ENCODE measurements at places on chromosomes 1 and 21. TPM values are rescaled to one million over a fixed set of nuclear protein-coding genes. Genes with fewer than 3 reads are reported as not detected.

SPATA17 gene
- total RNA-seq = not detected

C1orf226 gene
- not detected for total RNA-seq

EYA3 gene
- 31.7 TPM for total RNA-seq

SEC16B gene
- total RNA-seq = 0.10 TPM

MCL1 gene
- 219 TPM for total RNA-seq

EPS8L3 gene
- total RNA-seq = not detected

CLEC20A gene
- 4.7 TPM for total RNA-seq

ZSWIM5 gene
- total RNA-seq = 1.7 TPM

AMPD1 gene
- not detected for total RNA-seq

C1orf115 gene
- 21.4 TPM for total RNA-seq

EFCAB14 gene
- total RNA-seq = 98.8 TPM

GJA9 gene
- not detected for total RNA-seq

C1QB gene
- not detected for total RNA-seq

PAQR6 gene
- total RNA-seq = 1.8 TPM

KRTAP6-2 gene
- not detected for total RNA-seq

CRYAA gene
- total RNA-seq = not detected

UMODL1 gene
- total RNA-seq = 0.36 TPM

CFHR1 gene
- total RNA-seq = not detected

RIPK4 gene
- not detected for total RNA-seq

SVBP gene
- total RNA-seq = 21.9 TPM

FCGR3A gene
- 1.3 TPM for total RNA-seq

CITED4 gene
- 3.2 TPM for total RNA-seq

VCAM1 gene
- not detected for total RNA-seq

BNIPL gene
- 2.5 TPM for total RNA-seq

OR2G6 gene
- 1.8 TPM for total RNA-seq

NHLH1 gene
- 0.39 TPM for total RNA-seq

HS2ST1 gene
- total RNA-seq = 16.9 TPM

IQGAP3 gene
- 0.07 TPM for total RNA-seq

CA14 gene
- not detected for total RNA-seq

ST6GALNAC3 gene
- total RNA-seq = 17.3 TPM

Data from B cell (primary cell).